ENCODE measurements at places on chromosomes 7 and 10.

DNA sequence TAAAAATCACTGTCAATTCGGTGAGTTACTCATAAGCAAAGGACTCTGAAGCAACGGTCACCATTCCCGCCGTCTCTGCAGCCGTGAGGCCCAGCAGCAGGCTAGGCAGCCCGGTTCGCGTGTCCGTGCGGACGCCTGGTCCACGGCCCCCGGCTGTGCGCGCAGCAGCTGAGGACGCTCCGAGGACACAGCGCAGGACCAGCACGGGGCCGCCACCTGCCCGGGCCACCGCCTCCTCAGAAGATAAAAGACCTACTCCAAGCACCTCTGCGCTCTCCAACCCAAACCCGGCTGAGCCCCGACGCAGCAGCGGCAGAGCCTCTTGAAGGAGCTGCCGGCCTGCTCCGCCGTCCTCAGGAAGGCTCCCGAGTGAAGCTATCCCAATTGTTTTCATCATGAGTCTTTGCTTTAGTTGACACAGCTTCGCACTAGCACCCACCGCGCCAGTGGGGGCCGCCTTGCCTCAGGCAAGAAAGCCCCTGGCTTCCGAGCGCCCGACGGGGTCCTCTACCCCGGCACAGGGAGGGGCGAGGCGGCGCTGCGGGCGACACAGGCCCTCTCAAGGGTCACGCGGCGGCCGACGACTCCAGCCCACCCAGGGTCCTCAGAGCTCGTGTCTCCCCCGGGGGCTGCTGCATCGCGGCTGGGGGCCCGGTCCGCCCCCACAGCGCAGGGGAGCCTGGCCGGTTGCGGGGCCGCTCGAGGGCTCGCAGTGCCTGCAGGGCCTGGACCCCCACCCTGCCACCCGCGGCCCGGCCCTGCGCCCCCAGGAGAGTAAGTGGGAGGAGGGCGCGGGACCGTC, 16.9 kb upstream of the GPR146 start:
- no peak for DNase-seq

GRCh38 chr7:114548081-114548980, 133.7 kb downstream of the FOXP2 start:
- DNase-seq: no peak

- no peak for DNase-seq
Observed at GRCh38 chr10:90855126-90855525, 2.7 kb downstream of the HTR7 start.

DNA sequence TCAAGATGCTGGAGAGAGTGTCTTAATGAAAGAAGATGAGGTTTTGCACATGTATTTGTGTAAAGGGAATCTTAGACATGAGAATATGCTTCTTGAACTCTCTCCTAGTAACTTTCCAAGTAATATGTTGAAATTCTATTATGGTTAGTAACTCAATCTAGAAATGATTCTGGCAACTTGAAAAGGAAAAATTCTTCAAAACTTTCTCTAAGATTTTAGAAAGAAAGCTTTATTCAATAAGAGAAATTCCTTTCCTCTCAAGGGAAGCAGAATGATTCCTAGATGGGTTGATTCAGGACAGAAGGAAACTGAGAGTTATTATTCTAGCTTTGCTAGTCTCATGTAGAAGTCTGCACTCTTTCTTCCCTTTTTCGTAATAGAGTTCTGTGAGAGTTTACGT, 364.3 kb upstream of the PLXDC2 start:
- no peak for DNase-seq

DNA sequence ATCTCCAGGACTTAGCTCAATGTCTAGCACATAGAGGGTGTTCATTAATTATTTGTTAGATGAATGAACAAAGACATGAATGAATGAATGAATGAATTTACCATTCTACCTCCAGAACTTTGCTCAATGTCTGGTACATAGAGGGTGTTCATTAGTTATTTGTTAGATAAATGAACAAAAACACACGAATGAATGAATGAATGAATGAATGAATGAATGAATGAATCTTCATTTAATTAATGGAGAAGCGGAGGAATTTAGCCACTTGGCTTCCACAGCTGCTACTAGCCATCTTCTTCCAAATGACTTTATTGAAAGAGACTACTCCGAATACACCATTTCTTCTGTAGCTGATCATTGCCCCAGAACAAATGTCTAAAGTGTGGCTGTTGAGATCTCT, 368.9 kb downstream of the FRMD4A start:
- DNase-seq: no peak

DNA sequence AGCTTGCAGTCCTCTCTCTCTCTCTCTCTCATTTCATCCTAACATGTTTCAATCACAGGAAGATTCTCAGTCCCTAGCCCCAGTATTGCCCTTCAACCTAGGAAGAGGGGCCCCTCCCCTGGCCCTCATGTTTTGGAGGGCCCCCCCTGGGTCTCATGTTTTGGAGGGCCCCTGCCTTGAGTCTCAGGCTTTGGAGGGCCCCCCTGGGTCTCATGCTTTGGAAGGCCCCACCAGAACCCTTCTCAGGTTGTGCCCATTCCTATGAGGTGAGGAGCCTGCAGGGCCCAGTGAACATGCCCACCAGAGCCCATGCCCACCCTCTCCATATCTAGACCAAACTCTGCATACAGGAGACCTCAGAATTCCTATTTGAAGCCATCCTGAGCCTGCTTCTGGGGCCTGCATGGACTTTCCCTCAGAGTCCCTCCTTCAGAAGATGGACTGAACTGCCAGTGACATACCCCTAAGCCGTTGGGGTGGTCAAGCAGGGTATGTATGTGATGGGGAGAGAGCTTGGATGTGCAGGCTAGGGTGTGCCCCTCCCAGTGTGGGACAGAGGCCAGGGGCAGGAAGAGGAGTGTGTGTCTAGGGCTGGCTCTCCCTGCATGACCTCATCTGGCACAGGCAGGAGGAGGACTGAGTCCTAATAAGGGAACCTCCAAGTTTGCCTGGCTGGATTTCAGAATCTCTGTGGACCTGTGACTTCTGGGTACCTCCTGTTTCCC, 8.1 kb upstream of the VDAC2 start:
- DNase-seq: no peak

DNA sequence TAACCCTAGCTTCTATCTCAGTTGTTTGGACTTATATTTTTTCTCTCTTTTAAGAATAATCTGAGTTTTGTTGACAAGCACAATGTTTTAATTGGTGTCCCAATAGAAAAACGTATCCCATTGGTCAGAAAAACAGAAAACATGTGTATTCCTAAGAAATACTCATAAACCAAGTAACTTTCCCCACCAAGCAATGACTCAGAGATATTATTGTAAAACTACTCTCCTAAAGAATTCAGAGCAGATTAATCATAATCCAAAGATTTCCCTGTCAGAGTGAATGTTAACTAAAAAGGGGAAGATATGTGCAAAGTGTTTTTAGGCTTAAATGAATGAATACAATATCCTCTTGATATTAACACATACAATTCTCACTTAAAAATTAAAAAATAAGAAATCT, 29.4 kb upstream of the MBL2 start:
- no peak for DNase-seq

DNA sequence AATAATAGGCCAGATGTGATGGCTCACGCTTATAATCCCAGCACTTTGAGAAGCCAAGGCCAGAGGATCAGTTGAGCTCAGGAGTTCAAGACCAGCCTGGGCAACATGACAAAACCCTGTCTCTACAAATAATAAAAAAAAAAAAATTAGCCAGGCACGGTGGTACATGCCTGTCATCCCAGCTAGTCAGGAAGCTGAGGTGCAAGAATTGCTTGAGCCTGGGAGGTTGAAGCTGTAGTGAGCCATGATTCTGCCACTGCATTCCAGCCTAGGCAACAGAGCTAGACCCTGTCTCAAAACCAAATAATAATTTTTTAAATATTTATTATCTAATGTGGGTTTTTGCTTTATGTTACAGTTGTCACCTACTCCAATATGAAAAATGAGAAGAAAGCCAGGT, 178.9 kb downstream of the ADK start:
- DNase-seq: no peak

- no peak for DNase-seq
Observed at GRCh38 chr7:107069457-107069856, 25.0 kb downstream of the PRKAR2B start.

DNA sequence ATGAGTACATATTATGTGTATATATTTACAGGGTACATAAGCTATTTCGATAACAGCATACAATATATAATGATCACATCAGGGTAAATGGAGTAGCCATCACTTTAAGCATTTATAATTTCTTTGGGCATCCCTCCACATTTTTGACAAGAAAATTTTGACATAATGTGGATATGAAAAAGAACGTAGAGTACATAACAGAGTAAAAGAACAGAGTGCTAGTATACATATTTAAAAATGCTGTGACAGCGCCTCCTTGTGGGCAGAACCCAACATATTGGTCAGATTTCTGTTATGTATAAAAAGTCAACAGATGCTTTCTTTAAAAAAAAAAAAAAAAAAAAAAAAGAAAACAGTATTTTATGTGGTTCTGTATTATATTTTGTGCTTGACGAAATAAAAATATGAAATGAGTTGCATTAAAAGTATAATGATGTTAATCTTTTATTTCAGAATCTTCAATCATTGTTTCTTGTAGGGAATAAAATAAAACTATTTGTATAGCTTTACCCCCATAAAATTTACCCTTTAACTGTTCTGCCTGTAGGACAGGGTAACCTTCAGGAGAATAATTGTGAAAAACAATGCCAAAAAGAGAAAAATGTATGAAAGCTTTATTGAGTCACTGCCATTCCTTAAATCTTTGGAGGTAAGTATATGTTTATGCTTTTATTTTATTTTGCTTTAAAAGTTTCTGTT, 18.3 kb upstream of the HBP1 start:
- peak; percentile 74 for DNase-seq

GRCh38 chr7:54833001-54833467, 74.0 kb upstream of the SEC61G start:
- DNase-seq: no peak

DNA sequence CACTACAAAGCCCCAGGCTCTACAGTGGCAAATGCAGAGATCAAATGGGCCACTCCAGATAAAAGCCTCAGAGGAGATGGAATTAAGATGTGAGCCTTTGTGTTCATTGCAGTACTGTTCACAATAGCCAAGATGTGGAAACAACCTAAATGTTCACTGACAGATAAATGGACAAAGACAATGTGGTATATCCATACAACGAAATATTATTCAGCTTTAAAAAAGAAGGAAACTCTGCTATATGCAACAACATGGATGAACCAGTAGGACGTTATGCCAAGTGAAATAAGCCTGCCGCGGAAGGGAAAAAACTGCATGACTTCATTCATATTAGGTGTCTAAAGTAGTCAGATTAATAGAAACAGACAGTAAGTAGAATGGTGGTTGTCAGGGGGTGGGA, 170.5 kb upstream of the TBX20 start:
- no peak for DNase-seq

- DNase-seq: no peak
Observed at GRCh38 chr10:23319835-23320234, 24.8 kb downstream of the C10orf67 start.

- no peak for DNase-seq
Observed at GRCh38 chr10:17216217-17216900, 11.7 kb upstream of the VIM start.

GRCh38 chr7:68269405-68269804, 1272.8 kb downstream of the TYW1 start:
- no peak for DNase-seq

GRCh38 chr10:114967071-114967470, 29.1 kb downstream of the TRUB1 start:
- DNase-seq: no peak

DNA sequence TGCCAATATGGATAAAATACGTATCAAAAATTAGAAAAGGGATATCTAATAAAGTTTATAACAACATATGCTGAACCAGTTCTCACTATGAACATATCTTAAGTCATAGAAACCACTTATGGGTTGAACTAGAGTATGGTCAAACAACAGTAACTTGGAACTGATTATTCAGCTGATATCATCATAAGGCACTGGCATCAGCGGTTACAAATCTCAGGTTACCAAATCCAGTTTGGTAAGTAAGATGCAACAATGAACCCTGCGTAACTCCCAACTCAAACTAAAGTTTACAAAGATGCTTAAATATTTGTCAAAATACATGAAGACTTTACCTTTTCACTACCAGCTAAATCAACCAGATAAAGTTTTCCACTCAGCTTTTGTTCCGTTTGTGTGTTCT, 19.3 kb downstream of the KIF5B start:
- DNase-seq: no peak

DNA sequence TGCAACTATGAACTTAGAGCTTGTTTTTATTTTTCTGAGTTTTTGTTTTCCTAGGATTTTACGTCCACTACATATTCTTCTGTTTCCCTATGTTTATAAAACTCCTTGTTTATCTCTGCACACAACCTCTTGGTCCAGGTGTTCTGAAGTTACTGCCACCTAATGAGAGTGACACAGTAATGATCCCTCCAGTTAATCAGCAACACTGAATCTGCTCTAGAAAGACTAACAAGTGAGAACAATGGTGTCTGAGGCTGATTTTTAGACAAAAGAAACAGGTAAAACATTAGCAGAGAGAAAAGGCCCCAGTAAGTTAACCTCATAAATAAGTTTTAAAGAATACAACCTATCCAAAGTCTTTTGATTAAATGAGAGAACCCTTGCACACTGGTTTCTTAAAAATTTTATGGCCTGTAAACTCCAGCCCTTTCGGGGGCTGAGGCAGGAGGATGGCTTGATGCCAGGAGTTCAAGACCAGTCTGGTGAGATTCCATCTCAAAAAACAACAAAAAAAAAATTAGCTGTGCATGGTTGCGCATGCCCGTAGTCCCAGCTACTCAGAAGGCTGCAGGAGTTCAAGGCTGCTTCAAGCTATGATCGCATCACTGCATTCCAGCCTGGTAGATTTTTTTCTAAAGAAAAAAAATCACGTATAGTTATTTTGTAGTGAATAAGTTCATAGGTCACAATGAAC, 397.6 kb downstream of the MAGI2 start:
- no peak for DNase-seq

DNA sequence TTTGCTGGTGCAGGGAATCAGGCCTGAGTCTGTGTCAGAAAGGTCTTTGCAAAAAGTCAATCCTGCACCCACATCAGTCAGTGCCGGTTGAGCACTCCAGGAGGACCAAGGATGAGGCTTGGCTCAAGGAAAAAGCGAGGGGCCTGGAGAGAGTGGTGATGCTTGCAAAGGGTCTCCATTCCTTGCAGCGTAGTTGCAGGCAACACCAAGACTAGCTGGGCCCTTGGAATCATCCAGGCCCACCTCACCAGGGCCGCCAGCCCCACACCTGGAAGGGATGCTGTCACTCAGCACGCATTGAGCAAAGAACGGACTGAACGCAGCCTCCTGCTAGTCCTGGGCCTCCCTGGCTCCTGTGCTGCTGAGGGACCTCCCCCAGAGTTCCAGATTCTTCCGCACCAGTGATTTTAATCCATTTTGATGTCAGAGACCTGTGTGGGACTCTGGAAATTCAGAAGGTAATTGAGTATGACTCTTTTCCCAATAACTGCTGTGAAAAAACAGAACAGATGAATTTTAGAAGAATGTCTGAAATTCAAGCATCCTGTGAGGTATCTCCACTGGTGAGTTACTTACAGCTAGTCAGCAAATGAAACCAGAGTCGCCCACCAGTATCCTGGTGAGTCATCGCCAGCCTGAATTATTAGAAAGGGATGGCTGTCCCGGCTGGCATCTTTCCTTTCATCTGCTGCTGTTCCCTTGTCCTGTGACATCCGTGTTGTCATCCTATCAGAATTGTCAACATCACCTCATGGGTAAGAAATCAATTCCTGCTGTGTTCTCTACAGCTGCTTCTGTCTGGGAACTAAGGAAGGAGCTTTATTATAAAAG, 150.8 kb upstream of the NPS start:
- DNase-seq: no peak

GRCh38 chr10:11721806-11722205, 20.4 kb upstream of the ECHDC3 start:
- DNase-seq: no peak

GRCh38 chr10:34729619-34730018, 85.5 kb downstream of the PARD3 start:
- no peak for DNase-seq
